ENCODE measurements at places on chromosomes 11 and 22.

- peak; percentile 15 for DNase-seq
These were observed 329.6 kb upstream of the B3GAT1 start for GRCh38 chr11:134741453-134742223.

DNA sequence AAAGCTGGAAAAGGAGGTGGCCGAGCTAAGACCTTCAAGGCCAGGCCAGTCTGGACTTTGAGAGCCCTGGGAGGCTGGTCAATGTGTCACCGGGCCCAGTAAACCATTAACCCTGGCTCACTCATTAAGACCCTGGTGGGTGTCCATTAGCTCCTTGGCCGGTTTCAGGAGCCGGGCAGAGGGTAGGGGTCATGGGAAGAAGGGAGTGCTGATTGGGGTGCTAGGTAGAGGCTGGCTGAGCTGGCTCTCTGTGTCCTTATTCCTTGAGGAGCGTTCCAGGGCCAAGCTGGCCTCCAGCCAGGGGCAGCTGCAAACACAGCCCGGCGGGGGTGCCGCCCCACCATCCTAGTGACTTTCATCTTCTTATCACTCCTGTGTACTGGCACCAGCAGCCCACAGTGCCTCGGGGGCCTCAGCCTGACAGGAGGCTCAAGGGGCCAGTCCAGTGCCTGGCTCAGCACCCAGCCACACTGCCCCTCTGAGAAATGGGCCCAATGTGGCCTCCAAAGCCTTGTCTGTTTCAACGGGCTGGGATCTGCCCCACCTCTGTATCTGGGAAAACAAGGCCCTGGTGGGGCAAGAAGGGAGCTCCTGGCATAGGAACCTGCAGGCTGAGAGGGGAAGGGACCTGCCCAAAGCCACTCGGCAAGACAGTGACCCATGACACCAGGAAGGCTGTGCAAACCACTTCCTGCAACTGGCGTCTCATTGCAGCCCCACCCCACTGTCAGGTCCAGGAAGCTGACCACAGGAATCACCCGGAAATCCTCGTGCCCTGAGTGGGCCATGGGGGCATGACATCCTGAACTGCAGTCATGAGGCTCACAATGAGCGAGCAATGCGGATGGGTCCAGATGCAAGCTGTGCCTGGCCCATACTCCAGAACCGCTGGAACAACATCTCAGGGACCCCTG lies 15.1 kb upstream of the RGL4 start:
- no peak for DNase-seq

DNA sequence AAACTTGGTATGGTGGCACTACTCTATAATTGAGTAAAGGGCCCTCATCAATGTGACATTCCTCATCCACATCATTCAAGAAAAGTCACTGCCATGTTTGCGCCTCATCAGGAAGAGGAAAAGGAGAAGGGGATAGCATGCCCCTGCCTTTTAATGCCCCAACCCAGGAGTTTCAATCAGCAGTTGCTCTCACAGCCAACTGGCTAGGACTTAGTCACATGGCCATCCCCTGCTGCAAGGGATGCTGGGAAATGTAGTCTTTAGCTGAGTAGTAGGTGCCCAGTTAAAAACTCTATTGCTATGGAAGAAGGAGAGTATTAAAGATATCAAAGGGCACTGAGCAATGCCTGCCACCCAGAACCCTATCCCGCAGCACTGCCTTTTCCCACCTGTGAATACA lies 10.9 kb upstream of the CCND1 start:
- DNase-seq: no peak

DNA sequence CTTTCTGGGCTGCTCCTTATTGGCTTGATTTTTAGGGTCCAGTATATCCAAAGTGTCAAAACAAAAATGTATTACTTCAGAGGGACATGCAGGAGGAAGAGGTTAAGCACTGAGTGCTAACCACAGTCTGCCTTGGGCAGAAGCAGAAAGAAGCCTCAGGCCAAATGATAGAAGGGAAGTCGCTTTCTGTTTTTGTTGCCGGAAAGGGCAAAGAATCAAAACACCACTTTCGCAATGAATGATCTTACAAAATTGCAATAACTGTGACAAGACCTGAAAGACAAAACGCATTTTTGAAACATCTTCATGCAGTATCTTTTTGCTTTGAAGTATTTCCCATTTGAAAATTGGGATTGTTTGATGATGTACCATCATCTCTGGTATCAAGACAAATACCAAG lies 70.1 kb upstream of the PICALM start:
- no peak for DNase-seq

GRCh38 chr22:39896313-39896996 lies 2.9 kb upstream of the ENTHD1 start:
- DNase-seq: no peak

GRCh38 chr11:99687320-99687719 lies 666.6 kb downstream of the CNTN5 start:
- DNase-seq: peak; percentile 7

- no peak for DNase-seq
These were observed 1.4 kb upstream of the KRTAP5-6 start for GRCh38 chr11:1695548-1696108.

DNA sequence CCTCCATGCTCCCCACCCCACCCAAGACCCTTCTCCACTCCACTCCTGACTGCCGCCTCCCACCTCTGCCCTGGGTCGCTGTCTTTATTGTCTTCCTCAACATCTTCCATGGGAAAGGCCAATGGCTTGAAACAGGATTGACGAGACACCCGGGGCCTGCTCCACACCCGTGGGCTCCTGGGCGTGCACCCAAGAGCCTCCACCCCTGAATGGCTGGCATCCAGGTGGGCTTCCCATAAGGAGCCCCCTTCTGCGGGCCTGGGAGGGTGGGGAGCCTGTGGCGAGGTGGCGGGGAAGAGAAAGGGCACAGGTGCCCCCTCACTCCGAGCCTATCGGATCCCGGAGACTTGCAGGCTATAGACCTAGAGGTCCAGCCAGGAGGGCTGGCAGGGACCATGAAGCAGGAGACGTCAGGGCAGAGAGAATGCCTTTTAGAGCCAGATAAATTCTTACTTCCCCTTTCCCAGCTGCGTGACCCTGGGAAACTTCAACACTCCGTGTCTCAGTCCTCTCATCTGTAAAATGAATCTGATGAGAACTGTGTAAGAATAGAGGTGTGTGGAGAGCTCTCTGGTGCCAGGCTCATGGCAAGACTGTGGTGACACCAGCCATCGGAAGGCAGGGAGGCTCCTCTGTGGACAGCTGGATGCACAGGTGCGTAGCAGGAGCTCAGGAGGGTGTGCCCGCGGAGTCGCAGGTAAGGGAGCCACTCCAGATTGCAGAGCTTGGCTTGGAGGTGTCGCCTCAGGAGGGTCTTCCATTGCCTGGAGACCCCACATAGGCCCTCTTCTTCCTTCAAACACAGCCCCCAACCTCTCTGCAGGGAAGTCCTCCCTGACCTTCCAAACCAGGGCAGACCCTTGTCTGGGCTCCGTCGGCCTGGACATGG lies 53.9 kb downstream of the SMIM38 start:
- no peak for DNase-seq

GRCh38 chr22:47597041-47597440 lies 834.6 kb downstream of the TBC1D22A start:
- no peak for DNase-seq

DNA sequence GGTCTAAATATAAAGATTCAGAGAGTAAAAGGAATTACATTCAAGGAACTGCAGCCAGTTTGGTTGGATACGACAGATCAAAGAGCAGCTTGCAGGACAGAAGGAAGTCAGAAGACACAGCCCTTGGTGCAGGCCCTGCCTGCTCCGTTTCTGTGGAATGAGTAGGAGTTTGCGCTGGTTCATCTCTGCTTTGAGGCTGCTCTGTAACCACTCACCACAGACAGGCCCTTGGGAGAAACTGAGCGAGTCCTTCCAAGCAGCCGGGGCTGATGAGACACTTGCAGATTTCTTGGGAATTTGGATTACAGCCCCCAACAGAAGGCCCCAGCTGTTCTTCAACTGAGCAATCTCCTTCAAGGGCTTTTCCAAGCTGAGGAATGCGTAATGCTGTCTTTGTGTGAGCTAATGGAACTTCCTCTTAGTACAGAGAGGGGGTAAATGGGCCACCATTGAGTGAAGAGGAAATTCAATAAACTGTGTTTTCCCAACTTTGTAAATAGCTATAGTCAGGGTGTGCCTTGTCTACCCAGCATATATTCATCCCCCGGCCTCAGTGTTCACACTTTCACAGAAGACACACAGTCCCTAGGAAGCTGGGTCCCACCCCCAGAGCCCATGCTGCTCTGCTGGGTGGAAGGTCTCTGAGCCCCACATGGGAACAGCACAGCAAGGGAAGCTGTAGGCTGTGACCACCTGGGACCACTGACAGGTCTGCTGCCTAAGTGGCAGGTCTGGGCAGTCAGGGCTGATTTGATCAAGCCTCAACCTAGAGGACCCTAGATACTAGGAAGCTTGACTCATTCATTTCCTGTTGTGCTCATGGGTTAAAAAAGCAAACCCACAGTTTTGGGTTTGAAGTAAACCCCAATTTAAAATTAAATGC lies 16.6 kb downstream of the IL10RA start:
- no peak for DNase-seq

DNA sequence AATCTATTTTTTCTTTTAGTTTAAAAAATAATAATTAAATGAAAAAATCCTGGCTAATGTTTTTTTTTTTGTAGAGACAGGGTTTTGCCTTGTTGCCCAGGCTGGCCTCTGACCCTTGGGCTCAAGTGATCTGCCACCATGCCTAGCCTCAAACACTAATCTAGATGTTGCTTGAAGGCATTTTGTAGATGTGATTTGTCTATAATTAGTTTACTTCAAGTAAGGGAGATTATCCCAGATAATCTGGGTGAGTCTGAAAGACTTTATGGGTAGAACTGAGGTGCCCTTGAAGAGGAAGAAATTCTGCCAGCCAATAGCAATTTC lies 38.6 kb upstream of the RBFOX2 start:
- DNase-seq: no peak

GRCh38 chr22:46457502-46458488 lies 79.6 kb downstream of the CELSR1 start:
- peak; percentile 77 for DNase-seq

- peak; percentile 17 for DNase-seq
These were observed 95.3 kb upstream of the RCN1 start for GRCh38 chr11:31995525-31996094.

- peak; percentile 14 for DNase-seq
These were observed 66.5 kb downstream of the GGTLC2 start for GRCh38 chr22:22710719-22711531.

DNA sequence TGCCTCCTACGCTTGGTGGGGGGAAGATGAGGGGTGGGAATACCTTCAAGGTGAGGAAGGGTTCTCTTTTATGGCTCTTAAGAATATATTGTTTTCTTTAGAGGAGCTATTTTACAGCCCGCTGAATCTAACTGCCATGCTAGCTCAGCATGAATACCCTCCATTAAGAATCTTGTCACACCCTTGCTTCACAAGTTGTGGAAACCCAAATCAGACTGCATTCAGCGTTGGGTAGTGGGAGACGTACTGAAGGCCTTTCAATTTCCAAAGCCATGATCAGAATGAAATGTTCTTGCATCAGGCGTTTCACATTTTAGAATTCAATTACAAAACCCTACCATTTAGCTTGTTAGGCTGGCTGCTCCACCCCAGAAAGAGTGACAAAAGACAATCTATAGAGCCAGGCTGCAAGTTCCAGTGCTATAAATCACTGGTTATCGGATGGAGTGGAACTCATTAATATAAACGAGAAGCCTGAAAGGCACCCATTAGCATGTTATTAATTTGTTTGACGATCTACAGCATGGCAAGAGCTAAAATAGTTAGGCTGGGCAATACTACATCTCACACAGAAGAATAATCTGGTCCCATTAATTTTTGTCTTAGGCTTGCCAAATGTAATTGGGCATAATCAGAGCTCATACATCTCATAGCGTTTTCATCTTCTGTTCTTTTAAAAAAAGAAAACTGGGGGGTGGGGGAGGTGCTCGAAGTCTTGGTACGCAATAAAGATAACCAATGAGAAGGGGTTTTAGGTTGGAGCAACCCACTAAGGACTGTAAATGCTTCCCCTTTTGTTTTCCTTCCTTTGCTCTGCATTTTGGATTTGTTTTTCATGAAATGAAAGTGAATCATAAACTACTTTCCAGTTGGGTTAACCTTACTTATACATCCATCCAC lies 57.5 kb downstream of the ABTB2 start:
- no peak for DNase-seq

GRCh38 chr11:69437876-69438205 lies 43.6 kb upstream of the LINC01488 start:
- DNase-seq: no peak

- no peak for DNase-seq
These were observed 1.2 kb upstream of the DUSP8 start for GRCh38 chr11:1573077-1573902.

DNA sequence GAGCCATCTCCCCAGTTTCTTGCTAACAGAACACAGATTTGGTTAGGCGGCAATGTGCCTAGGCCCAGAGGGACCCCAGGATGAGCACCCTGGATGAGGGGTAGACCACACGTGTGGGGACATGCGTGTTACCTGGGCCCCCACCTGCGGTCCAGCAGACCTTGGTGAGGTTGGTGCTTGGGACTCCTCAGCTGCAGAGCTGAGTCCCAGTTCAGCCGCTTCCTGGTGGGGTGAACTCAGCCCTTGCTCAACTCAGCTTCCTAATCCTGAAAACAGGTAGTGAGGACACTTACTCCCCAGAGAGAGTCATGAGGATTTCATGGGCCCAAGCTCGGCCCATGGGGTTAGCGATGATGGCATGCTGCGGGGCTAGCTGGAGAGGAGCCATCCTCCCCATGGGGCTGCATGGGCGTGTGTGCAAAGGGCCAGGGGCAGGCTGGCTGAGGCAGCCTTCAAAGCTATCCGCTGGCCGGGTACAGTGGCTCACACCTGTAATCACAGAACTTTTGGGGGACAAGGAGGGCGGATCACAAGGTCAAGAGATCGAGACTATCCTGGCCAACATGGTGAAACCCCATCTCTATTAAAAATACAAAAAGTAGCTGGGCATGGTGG lies 46.9 kb upstream of the SHISAL1 start:
- DNase-seq: no peak

- DNase-seq: no peak
These were observed 1470.5 kb downstream of the BRD1 start for GRCh38 chr22:48357196-48357595.

- no peak for DNase-seq
These were observed 2.9 kb upstream of the TTC36 start for GRCh38 chr11:118524356-118524755.

DNA sequence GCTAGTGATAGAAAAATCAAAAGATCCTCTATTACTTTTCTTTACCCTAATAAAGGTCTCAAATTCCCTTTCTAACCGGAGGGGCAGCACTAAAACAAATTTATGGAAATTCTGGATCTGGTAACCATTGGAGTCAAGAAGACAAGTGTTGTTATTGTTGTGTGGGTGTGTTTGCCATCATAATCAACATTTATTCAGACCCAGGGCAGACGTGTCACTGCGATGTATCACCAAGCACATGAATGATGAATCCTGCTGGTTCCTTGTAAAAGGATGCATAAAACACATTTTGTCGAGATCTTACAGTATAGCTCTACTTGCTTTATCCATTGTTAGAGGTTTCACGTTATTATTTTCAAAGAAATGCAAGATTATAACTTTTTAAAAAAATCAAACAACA lies 12.1 kb upstream of the FJX1 start:
- no peak for DNase-seq

- no peak for DNase-seq
These were observed 35.0 kb downstream of the RDX start for GRCh38 chr11:110261195-110262071.

GRCh38 chr11:688681-689080 lies 6.3 kb downstream of the DEAF1 start:
- DNase-seq: no peak
